ENCODE measurements at places on chromosomes 16 and 17.

DNA sequence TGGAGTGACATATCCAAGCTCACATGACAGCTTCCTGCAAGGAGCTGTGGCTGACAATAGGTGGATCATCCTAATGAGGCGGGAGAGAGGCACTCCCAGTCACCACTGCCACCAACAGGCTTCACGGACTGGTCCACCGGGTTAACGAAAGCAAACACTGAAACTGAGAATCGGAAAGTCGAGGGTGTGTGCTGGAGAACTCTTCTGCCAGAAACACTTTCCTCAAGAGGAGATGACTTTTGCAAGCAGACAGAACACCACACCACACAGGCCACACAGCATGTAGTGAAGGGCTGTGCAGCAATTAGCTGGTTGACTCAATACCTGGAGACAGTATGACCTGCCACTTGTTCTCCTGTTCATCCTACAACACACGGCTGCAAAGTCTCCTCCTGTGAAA is 53.0 kb upstream of the DNAJA2 start:
- DNase-seq: no peak

- DNase-seq: no peak
Observed at GRCh38 chr17:43226393-43226792, 2.0 kb downstream of the CCDC200 start.

DNA sequence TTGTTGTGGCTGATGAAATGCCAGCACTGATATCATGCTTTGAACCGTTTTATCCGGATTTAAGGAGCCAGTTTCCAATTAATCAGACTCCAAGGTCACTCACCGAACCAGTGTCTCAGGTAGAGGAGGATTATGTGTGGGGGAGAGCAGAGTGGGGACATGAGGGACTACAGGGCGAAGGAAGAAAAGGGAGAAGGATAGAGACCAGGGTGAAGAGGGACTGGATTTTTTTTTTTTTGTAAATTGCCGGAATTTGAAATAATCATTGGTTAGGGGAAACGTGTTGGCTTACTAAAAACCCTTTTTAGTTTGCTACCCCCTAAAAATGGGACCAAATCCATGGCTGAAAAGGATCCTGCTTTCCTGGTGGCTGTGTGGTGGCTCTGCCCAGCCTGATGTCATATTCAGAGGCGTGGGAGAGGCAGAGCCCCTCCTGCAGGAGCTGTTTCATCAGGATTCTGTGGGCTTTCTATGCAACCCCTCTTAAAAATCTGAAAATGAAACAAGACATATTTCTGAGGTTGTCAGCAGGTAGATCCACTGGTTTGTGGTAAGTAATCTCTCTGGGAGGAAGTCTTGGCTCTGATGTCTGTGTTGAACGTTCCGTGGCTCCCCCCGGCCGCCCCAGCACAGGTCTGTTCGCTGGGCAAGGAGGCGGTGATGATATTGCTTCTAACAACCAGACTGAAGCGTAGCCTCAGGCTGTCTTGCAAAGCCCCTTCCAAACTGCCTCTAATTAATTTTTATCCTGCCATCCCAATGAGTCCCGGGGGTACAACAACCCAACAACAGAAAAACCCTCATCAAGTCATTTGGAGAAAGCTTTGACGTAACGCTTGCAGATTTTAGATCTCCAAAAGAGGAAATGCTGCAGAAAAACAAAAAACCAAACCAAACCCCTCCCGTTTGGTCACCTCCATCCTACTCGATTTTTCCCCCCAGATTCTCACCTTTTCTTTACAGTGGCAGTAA is 143.0 kb upstream of the ZFHX3 start:
- DNase-seq: no peak

DNA sequence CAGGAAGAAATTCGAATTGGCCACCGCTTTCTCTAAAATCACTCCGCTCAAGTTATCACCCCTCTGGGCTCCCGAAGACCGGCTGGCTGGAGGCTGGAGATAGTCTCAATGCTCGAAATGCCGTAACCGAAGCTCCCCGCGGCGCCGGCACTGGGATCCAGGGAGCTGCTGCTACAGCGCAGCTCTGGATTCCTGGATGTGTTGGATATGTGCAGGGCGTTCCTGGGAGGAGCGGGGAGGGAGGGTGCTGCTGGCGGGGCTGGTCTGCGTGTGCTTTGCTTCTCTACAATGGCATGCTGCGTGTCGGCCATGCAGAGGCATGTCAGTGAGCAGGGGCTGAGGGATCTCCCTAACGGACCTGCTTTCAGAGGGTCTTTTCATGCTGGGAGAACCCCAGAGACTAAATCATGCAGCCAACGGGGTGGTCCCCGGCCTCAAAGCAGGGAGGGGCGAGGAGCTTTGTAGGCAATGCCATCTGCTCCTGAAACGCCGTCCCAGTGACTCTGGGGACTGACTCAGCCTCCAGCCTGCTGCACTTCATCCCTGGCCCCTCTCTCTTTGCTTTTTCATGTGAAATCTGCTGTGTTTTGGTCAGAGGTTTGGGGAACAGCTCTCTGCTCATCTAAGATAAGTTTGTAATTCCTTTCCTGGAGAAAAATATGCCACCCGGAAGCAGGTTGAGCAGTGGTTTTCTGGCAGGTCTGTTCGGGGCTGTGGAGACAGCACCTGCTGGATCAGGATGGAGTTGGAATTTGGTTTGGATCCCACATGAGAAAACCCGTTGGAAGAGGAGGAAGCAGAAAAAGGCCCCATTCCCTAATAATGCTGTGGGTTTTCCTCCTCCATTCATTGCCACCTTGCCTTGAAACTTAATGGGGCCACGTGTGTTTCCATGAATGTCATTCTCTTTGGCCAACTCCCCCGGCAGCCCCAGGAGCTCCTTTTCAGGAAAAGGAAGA is 311.4 kb downstream of the SEC14L1 start:
- no peak for DNase-seq

- DNase-seq: no peak
Observed at GRCh38 chr17:71327376-71328059, 793.3 kb upstream of the SOX9 start.

DNA sequence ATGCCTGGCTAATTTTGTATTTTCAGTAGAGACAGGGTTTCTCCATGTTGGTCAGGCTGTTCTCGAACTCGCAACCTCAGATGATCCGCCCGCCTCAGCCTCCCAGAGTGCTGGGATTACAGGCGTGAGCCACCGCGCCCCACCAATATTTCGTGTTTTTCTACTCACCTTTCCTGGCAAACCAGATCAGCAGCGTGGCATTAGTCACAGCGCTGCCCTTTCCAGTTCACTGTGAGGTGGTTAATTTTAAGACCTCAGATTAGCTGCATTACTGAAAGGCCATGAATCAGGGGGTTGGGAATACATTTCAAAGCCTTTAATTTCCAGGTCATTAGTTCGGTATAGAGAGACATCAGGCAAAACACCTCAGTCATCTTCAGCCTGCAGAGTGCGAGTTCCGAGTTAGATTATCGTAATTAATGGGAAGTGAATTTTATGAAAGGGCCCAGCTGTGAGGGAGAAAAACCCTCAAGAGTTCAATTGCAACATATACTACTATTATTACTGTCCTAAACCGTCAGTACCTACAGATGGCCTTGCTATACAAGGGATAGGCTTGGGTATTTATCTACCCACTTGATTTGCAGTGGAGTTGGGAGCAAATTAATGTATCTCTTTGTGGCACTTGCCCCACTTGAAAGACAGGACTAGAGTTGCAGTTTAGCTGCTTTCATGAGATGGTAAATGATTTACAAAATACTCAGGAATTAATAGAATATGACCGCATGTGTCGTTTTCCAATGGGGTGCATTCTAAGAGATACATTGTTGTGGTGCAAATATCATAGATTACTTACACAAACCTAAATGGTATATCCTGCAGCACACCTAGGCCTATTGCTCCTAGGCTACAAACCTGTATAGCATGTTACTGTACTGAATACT is 2.1 kb upstream of the USP32 start:
- no peak for DNase-seq

GRCh38 chr17:34974179-34974578 is 6.1 kb upstream of the LIG3 start:
- DNase-seq: no peak

DNA sequence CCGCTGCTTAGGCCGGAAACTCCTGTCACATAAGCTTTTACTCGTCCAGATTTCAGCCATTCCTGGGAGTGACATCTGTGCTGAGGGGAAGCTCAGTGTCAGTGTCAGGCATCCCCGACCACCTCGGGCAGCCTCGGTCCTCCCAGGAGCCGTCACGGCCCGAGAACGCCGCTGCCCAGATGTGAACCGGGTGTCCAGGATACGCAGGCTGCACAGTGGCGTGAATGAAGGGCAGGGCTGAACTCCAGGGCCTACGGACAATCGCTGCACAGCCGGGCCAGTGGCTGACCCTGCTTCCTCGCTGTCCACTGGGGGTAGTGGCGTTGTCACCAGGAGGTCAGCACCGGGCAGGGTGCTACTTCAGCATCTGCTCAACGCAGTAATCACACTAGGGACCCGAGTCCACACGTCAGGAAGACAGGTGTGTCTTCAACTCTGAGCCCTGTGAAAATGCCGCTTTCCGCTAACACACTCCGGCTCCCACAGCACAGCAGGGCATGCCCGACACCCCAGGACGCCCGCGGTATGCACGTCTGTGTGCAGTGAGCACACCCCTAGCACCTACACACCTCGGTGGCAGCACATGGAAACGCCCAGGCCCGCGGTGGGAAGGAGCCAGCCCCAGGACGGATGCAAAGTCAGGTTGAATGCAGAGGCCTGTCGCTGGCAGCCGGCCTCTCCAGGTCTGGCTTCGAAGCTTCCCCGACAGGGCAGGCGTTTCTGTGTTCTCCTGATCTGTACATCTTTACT is 3.1 kb downstream of the LMF1 start:
- no peak for DNase-seq

DNA sequence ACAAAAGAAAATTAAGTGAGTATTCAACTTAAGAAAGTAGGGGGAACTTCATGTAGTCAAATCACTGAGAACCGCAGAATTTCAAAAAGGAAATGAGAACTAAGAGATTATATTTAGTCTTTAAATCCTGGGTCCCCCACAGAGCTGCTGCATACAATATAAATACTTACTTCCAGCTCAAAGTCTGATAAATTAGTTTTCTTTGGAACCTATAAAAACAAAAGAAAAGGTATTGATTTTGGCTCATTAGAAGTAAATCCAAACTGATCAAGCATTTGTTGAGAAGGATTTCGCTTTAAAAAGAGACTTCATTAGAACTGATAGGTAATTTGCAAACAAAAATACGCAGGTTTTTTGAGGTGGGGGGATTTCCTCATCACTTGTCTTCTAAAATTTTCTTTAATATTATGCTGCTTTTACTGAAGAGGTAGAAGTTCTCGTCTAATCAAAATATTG is 21.9 kb downstream of the PARN start:
- no peak for DNase-seq

DNA sequence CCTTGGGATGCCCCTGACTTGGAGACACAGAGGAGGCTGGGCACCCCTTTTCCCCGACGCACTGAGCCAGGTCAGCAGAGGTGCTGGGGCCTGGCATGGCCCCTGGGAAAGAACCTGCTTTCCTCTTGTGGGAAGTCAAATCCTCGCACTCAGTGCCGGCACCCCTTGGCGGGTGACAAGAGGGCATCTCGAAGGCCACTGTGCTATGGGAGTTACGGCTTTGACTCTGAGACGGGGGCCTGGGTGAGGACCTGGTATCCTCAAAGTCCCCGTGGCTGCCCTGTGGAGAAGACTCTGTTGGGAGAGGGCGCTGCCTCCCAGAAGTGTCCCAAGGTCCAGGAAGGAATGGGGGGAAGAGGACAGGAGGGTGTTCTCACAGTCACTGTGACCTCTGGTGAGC is 117.0 kb downstream of the METRNL start:
- no peak for DNase-seq

- no peak for DNase-seq
Observed at GRCh38 chr17:50660042-50660886, 25.6 kb downstream of the ABCC3 start.

- DNase-seq: no peak
Observed at GRCh38 chr17:82237746-82238471, 9.1 kb downstream of the SLC16A3 start.

DNA sequence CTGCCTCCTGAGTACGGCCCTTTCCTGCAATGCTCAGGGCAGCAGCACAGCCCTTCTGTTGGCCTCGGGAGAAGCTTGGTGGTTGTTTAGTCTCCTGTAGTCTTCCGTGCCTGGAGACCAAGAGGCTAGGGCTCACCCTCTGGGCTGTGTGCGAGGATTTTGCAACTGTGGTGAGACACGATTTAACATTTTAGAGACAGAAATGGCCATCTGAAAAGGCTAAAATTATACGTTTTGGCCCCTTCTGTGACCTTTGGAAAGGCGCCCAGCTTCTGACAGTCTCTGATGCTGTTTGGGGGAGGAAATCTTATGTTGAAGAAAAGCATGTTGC is 33.1 kb downstream of the FOXL1 start:
- no peak for DNase-seq

GRCh38 chr17:35543856-35544255 is 6.4 kb upstream of the SLFN12L start:
- DNase-seq: no peak

DNA sequence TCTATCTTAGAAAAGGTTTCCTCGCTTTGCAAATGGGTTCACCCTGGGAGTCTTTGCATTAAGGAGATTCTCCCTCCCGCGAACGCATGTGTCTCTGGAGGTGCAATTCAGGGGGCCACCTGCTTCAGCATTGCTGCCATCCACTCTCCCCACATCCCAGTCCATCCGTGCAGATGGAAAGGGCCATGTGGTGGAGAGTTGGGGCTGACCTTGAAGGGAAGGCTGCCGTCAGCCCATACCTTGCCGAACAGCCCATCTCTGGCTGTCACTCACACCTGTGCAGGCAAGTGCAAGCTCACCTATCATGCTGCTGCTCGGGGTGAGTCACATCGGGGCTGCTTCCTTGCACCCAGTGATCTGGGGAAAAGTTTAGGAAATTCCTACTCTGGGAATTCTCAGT is 106.1 kb downstream of the ZNF423 start:
- no peak for DNase-seq

- no peak for DNase-seq
Observed at GRCh38 chr17:37429453-37429852, 22.8 kb downstream of the TADA2A start.

- no peak for DNase-seq
Observed at GRCh38 chr17:77693776-77694175, 264.7 kb upstream of the TNRC6C start.

GRCh38 chr16:65808790-65809189 is 557.7 kb upstream of the CDH5 start:
- no peak for DNase-seq

- no peak for DNase-seq
Observed at GRCh38 chr17:34434052-34434451, 71.0 kb upstream of the CCL1 start.

GRCh38 chr16:14089283-14089823 is 18.2 kb downstream of the MRTFB start:
- no peak for DNase-seq

- DNase-seq: no peak
Observed at GRCh38 chr17:49969134-49969759, at the start of gene DLX4. DLX4 (plus strand) TSS chr17:49969190; CDS start chr17:49969469, 279 bp downstream.

GRCh38 chr16:20395946-20396345 is 8.6 kb downstream of the PDILT start:
- DNase-seq: no peak

GRCh38 chr17:18182978-18183333 is 672 bp upstream of the ALKBH5 start:
- DNase-seq: peak; percentile 62
